ENCODE measurements at places on chromosomes 7 and 10. TPM values are rescaled to one million over a fixed set of nuclear protein-coding genes. Genes with fewer than 3 reads are reported as not detected.
A peak's percentile ranks its signal among the peaks of the same experiment; 100 is the strongest.

DNA sequence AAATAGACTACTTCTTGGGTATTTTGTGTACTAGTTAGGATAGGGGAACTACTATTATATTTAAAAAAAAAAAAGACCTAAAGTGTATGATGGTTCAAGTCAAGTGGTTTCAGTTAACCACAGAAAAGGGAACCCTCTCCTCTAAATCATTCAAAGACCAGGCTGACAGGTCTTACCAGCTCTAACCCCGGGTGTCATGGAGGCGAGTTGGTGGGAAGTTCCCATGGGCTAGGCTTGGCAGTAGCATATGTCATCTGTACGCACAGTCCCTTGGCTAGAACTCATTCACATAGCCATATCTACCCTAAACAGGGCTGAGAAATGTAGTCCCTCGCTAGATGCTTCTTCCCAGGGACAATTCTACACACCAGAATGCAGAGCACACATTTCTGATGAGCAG lies 37.7 kb upstream of the KCNMA1 start:
- DNase-seq = no peak

GRCh38 chr10:34198953-34199352 lies 616.1 kb downstream of the PARD3 start:
- no peak for DNase-seq

Gene WEE2
- total RNA-seq = 0.32 TPM

Gene VWDE
- total RNA-seq = not detected

Gene UCN3
- total RNA-seq = not detected

- DNase-seq = no peak
Measured at GRCh38 chr10:42618424-42618823, 19.9 kb downstream of the ZNF33B start.

Gene SYNPO2L
- total RNA-seq = 0.43 TPM

- DNase-seq = no peak
Measured at GRCh38 chr7:12013983-12014382, 182.0 kb upstream of the THSD7A start.

Gene FAM25G
- total RNA-seq = not detected

Gene CFAP70
- 0.43 TPM for total RNA-seq

Gene SPDYE5
- total RNA-seq = not detected

- DNase-seq = no peak
Measured at GRCh38 chr7:25951414-25952260, 200.4 kb upstream of the NFE2L3 start.

DNA sequence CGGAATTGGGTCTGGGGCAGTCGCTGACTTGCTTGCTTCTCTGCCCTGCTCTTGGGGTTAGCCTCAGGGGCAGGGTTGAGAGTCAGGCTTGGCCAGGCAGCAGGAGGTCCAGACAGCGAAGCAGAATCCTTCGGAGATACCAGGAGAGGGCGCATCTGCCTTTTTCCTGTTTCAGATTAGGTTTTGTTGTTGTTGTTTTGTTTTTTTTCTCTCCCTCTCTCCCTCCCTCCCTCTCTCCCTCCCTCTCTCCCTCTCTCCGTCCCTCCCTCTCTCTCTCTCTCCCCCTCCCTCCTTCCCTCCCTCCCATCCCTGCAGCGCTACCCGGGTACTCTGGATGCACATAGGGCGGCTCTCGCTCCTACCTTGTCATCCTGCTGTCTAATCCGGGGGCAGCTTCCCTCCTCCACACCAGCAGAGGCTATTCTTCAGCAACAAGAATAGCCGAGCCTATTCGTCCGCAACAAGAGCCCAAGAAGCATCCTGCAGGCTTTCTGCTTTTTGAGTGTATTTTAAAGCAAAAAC lies 758 bp upstream of the OPTN start:
- DNase-seq = peak; percentile 76
